ENCODE measurements at places on chromosomes 3 and 15. TPM values are rescaled to one million over a fixed set of nuclear protein-coding genes. Genes with fewer than 3 reads are reported as not detected.
A peak's percentile ranks its signal among the peaks of the same experiment; 100 is the strongest.

DNA sequence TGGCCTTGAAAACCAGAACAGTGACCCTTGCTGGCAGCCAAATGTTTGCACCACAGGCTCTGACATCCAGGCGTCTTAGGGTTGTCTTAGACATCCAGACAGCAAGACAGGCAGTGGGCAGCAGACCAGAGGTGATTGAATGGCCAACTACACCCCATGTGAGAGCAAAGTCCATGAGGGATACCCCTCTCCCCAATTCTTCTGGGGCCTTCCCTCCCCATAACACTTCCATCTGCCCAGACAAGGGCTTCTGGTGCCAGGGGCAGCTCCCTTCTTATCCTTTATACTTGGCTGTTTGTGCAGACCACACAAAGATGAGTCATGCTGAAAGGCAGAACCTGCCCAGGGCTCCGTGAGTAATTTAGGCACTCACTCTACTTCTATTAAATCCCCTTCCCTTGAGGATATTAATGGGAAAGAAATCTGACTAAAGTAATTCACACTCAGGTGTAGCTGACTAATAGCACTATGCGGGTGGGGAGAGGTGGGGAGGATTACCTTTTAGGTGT, 257.9 kb downstream of the UACA start:
- no peaks in the 10 kb centered on the region for H3K27me3 ChIP-seq
- DNase-seq, result peak; percentile 96
- H3K4me1 ChIP-seq, result peaks cover 69% of the 10 kb centered on the region
- H3K4me3 ChIP-seq, result no peak overlapping the region

- H3K4me3 ChIP-seq, result no peak overlapping the region
- H3K4me1 ChIP-seq, result no peaks in the 10 kb centered on the region
These were observed 40.2 kb downstream of the ARPP21 start for GRCh38 chr3:35679409-35680080.

- H3K4me3 ChIP-seq, result no peak overlapping the region
- no peaks in the 10 kb centered on the region for H3K27me3 ChIP-seq
- no peak overlapping the region for H3K27ac ChIP-seq
- H3K4me1 ChIP-seq, result no peaks in the 10 kb centered on the region
- no peaks in the 10 kb centered on the region for H3K36me3 ChIP-seq
These were observed 185.7 kb downstream of the MECOM start for GRCh38 chr3:169477790-169478189.

- peak; percentile 67 for DNase-seq
- no peaks in the 10 kb centered on the region for H3K36me3 ChIP-seq
- peak overlapping the region; percentile 69 for H3K27ac ChIP-seq
- H3K4me1 ChIP-seq, result peaks cover 19% of the 10 kb centered on the region
These were observed 33.5 kb upstream of the USP8 start for GRCh38 chr15:50390554-50391264.

The UBE2E1 gene
- 102 TPM for total RNA-seq

The GABRR3 gene
- not detected for total RNA-seq

The ACTR8 gene
- 25.5 TPM for total RNA-seq

The THRB gene
- 11.2 TPM for total RNA-seq

The GPR149 gene
- not detected for total RNA-seq

The FOXB1 gene
- total RNA-seq, result 2.2 TPM

The FBXW12 gene
- total RNA-seq, result not detected

Measured in PC-9 (cell line).